Left ventricle myocardium superior (tissue), 1 donor: ENCODE measurements at places on chromosomes 3 and 15.

GRCh38 chr15:41336549-41336948, 3.9 kb downstream of the NUSAP1 start:
- DNase-seq: no peak

DNA sequence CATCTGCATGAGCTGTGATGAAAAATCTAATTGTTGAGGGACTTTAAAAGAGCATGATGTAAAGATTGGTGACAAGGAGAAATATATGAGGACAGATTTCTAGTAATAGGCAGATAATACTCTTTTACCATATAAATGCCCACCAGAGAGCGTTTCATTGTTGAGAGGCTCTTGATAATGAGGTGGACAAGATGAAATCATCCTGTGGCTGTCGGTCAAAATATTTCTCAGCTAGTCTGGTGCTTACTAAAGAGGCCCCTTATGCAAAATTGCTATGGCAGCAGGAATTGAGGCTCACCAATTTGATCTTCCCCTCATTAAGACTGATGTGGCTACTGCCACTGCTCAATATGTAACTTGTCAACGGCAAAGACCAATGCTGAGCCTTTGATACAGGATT, 225.0 kb upstream of the RASGRP1 start:
- DNase-seq: no peak

DNA sequence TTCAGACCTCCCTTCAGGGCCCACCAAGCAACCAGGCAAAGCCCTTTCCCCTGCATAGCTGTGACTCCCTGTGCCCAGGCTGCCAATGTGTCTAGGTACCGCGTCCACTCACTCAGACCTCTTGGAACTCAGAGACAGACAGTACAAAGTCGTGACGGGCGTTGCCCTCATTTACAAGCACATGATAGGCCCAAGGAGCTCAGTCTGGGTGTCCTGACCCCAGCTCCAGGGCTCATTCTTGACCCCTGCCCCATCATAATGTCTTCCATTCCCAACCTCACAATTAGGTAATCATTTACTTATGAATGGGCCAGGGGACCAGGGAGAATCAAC, 56.0 kb downstream of the KLF13 start:
- DNase-seq: no peak

DNA sequence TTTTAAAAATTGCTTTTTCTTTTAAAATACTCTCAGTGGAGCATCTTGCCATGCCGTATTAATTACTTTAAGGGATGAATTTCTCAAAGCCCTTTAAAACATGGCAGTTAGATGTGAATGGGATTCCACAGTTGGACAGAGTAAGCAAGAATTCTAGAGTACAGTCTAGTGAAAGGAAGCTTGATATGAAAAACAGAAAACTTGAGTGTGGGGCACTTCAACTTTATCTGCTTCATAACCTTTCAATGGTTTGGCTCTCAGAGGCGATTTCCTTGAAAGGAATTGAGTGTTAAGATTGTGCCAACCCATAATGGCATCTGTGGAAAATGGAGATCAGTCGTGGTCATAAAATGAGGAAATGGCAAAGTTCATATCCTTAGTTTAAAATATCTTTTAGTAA, 127.7 kb upstream of the SAMMSON start:
- no peak for DNase-seq

- DNase-seq: no peak
Measured at GRCh38 chr3:188385295-188385694, 231.3 kb downstream of the LPP start.

GRCh38 chr15:84760219-84760618, 11.8 kb downstream of the ZNF592 start:
- no peak for DNase-seq

DNA sequence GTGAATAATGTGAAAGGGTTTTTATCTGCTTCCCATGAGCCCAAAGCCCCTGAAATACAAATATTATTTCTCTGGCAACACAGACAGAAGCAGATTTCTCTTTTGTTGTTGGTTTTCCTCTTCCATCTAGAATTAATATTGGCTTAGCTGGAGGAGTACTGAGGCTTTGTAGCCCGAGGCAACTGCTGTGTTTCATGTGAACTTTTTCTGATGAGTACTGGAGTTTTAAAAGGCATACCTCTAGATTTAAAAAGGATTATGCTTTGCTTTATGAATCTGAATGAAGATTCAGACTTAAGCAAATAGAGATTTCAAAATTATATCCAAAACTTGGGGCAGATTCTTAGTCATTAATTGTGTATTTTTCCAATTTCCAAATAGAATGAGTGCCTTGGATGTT, 50.9 kb downstream of the IQCH start:
- no peak for DNase-seq

- DNase-seq: no peak
Measured at GRCh38 chr15:101138086-101138660, 113.7 kb downstream of the CHSY1 start.

DNA sequence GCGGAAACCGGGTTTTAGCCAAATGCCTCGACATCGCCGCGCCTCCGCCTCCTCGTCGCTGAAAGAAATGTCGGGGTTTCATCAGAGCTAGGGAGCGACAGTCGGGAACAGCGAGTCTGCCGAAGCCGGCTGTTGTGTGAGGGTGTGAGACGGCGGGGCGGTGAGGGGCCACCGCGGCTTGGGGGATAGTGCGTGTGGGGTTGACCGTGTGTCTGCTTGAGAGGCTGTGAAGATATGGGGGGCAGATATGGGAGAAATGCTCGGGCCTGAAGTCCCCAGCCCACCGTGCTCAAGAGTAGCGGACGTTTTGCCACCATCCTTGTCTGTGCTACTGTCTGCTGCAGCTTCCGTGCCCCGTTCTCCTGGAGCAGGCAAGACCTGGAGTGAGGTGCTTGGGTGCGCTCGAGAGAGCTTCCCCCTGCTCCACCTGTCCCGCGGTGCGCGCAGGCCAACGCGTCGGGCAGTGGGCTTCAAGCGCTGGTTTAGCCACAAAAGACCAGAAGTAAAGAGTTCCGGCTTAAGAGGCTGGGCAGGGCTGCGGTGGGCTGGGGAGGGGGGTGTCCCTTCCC, 716 bp upstream of the ISLR2 start:
- DNase-seq: no peak

- DNase-seq: no peak
Measured at GRCh38 chr15:22959321-22960101, 20.7 kb downstream of the CYFIP1 start.

DNA sequence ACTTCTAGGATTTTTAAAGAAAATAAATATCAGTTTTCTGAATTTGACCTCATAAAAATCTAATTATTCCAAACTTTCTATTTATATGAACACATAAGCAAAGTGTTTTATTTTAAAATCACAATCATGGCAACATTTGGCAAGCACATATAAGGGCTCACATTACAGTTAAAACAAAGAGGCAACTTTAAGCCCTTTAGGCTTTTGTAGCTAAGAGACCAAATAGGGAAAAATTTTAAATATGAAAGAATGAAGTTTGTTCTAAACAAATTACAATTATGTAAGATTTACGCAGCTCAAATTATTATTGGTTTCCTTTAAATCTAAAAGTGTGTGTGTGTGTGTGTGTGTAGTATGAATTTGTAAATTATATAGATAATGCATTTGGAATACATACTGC, 267.0 kb downstream of the ZIC4 start:
- no peak for DNase-seq

GRCh38 chr15:38049891-38050290, 115.5 kb downstream of the TMCO5A start:
- no peak for DNase-seq

- peak; percentile 67 for DNase-seq
Measured at GRCh38 chr3:128408693-128409623, 57.7 kb downstream of the DNAJB8 start.

DNA sequence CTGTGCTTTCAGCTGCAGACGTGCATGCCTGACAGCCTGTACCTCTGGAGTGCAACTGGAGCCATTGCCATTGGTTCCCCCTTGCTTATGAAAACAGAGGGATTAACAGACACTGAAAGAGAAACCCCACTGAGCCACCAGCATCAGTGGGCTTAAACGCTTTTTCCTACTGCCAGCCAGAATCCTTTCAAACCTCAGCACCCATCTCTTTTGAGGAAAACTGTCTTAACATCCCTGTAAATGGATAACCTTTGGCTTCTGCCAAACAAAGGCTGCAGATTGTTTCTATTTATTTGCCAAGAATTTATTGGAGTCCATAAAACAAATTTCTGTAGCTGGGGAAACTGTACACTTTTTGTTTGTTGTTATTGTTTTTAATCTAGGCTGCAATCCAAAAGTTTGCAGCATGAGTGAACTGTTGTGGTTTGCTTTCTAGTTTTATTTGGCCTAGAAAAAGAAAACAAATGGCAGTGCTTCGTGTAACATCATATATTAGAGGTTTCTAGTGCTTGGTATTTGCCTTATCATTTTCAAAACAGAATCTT, 369.2 kb upstream of the IL12A start:
- DNase-seq: no peak

DNA sequence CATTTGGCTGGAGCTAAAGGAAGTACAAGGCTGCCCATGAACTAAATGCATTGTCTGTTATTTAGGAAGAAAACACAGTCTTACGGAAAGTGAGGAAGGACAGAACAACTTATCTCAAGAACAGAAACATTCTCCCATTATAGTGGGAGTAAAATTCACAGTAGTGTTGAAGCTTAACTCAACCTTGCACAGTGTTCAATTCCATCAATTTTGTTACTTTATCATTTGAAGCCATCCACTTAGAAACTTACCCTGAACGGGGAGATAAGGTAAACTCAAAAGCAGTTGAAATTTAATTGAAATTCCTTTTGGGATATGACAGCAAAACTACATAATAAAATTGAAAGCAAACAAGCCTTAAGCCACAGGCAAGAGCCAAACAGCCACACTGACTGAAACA, 186.9 kb downstream of the PCCB start:
- DNase-seq: no peak

DNA sequence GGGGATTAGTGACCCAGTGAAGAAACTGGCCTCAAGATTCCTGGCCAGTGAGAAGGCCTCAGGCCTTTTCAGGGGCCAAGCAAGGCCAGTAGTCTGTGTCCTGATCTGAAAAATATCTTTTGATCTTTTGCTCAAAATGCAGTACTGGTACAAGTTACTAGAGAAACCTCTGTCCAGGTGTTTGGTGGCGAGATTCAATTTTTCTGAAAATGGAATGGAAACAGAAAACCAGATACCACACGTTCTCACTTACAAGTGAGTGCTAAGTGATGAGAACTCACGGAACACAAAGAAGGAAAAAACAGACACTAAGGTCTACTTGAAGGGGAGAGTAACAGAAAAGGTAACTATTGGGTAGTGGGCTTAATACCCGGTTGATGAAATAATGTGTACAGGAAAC, 463.4 kb downstream of the ZIC1 start:
- no peak for DNase-seq

DNA sequence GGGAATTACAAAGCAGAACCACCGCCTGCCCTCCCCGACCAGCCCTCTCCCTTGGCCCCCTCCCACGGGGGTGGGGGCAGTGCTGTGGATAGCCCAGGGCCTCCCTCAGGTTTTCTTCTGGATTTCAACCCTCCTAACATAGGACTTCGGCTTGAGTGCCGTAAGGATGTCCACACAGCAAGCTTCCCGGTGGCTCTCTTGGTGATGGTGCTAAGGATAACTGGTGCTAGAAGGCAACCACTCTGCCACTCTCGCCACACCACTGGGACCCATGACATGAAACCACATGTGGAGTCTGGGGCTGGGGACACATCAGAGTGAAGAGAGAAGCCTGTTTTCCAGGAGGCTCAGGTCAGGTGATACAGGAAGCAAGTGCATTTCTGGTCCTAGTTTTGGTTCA, 35.4 kb downstream of the SCN5A start:
- no peak for DNase-seq

- DNase-seq: no peak
Measured at GRCh38 chr3:170499562-170500156, 81.0 kb downstream of the CLDN11 start.

DNA sequence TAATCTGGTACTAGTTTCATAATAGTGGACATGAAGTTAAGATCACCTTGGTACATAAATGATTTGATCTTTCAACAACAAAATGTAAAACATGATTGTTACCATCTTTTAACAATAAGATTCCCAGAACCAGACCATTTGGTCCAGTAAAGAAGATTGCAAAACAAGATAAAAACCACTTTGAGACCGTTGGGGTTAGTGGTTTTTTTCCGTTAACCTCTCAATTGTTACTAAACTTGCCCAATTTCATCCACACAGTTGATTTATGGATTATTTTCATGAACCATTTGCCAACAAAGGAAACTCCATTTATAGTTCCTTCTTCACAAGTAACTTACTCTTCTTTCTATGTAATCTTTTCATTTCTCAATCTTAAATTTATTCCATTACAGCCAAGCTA, 53.8 kb downstream of the ATP8B4 start:
- no peak for DNase-seq

GRCh38 chr3:149848238-149848637, 35.2 kb downstream of the RNF13 start:
- DNase-seq: no peak
